ENCODE measurements at places on chromosomes 3 and 15. TPM values are rescaled to one million over a fixed set of nuclear protein-coding genes. Genes with fewer than 3 reads are reported as not detected.

DNA sequence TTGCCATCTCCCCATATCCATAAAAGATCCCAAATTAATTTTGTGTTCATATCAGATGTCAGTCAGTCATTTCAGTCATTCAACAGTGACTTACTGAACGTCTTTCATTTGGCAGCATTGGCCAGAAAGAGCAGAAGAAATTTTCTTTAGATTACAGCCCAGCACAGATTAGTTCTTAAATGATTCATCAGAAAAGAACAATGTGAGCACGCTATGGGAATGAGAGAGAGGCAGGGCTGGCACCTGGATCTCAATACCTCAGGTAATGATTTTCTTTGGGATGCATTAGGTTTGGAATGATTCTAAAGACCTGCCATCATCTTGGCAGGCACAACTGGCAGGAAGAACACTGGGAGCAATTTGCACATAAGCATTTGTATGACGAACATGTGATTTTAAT lies 41.6 kb downstream of the FBN1 start:
- DNase-seq, result no peak

- DNase-seq, result no peak
Measured at GRCh38 chr3:69058180-69058946, 6.2 kb upstream of the TMF1 start.

DNA sequence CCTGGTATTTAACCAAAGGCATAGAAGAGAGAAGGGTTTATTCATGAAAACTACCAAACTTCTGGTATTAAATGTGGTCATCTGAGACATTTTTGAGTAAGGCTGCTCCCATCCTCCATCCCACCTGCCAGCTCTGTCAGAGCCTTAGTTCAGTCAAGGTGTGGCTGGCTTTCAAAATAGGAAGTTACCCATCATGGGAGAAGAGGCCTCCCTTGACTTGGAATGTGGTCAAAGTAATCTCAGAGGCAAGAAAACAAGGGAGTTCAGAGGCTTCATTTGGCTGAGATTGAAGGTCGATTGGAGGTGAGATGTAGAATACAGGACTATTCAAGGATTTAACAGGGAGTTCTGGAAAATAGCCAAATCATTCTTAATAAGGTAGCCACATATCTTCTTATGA lies 540.4 kb upstream of the ARRDC4 start:
- no peak for DNase-seq

DNA sequence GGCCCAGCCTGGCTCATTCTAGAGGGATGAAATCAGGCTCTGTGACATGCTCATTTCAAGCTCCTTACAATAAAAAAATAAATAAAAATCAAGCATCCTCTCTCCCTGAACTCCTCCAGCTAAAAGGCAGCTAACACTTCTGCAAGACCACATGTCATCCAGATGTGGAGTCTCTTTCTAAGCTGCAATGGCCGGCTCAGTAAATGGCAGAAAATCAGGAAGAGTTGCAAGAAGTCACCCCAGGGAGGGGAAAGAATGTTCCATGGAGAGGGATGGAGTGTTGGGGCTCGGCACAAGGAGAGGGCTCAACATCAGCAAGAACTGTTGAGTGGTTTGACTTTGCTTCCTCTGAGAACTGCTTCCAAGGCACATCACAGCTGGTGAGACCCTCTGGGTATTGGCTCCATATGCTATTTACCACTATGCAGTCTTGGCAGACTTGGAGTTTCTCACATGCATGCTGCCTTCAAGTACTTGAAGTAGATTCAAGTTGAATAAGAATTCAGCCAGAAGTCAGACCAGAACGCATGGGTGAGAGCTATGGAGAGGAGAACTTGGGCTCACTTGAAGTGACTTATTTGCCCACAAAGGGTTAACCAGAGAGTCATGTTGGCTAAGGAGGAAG lies 689.0 kb downstream of the NTRK3 start:
- no peak for DNase-seq

GRCh38 chr15:28125673-28126651 lies 26.8 kb upstream of the OCA2 start:
- DNase-seq, result peak; percentile 53

DNA sequence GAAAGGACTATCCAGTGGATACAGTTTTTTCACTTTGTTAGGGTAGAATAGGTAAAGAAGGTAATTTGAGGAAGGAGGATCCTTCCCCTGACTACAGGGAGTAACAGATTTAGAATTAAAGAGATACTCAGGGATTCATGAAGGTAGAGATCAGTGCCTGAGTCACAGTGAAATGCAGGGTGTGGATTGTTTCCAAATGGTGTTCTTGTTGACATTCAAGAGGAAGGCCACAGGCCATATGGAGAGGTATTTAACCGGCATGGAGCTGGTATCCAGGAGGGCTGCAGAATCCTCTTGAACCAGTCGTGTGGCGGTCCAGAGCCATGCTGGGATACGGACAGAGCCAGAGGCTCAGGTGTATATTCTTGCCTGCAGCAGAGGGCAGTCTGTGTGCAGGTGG lies 28.2 kb downstream of the GYG1 start:
- no peak for DNase-seq

DNA sequence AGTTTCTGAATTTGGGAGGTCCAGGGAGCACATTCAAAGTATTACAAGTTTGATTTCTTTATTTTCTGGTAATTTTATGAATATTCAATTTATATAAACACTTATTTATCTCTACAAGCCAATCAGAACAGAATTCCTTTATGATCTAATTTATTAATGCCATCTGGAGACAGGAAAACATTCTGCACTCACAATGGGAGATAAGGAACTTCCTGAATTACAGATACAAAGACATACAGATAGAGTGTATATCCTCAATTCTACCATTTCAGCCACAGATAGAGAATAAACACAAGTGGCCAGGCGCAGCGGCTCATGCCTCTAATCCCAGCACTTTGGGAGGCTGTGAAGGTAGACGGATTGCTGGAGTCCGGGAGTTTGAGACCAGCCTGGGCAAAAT lies 86.0 kb downstream of the IQCH start:
- no peak for DNase-seq

DNA sequence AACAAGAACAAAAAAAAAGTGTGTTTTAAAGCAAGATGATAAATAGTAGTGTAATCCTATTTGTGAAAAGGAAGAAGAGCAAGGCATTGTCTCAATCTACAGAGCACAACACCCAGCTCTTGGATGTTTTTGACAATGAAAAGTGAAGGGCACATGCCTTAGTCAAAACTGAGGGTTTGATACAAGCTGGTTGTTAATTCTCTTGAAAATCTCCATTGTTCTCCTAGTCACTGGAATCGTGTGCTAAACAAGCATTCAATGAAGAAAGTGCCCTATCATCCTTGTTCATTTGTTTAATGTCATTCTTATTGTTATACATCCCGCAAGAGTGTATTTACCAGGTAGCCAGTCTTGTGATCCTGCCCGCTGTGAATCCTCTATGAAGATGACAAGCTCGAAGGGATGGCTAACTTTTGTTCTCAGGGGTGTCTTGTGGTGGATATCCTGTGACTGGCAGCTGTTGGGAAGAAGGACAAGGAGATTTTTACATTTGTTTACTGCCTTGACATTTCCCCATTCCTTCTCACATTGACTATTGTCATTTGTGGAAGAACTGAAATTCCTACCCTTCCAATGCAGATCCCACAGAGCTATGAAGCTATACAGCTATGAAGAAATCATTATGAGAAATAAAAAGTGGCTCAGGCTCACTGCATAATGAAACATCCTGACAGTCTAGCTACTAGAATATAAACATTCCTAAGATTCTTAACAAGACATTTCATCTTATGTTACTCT lies 175.9 kb downstream of the VGLL3 start:
- DNase-seq, result no peak

- no peak for DNase-seq
Measured at GRCh38 chr15:89421219-89421618, 75.2 kb downstream of the RHCG start.

- no peak for DNase-seq
Measured at GRCh38 chr3:195893516-195893915, 14.8 kb downstream of the TNK2 start.

DNA sequence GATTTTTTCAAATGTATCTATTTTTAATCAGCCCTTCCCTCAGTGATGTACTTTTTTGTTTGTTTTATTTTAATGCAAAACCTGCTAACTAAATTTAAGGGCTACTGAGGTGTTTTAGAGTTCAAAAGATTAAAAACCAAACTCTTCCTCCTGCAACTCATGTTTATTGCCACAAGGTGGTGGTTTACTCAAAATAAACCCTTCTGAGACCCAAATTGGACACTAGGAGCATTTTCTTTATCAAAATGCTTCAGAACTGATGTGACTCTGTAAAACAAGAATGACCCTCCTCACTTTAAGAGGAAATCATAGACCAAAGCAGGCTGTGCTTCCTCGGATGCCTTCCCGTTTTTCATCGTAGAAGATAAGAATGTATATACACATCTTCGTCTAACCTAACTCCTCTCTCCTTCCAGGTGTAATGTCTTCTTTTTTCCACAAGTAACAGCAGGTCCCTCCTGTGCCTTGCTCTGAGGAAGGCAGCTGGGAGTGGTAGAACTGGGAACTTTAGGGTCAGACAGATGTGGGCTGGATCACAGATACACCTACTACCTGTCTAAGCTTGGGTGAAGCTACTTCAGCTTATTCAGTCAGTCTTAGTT lies 2.9 kb upstream of the NME9 start:
- no peak for DNase-seq

DNA sequence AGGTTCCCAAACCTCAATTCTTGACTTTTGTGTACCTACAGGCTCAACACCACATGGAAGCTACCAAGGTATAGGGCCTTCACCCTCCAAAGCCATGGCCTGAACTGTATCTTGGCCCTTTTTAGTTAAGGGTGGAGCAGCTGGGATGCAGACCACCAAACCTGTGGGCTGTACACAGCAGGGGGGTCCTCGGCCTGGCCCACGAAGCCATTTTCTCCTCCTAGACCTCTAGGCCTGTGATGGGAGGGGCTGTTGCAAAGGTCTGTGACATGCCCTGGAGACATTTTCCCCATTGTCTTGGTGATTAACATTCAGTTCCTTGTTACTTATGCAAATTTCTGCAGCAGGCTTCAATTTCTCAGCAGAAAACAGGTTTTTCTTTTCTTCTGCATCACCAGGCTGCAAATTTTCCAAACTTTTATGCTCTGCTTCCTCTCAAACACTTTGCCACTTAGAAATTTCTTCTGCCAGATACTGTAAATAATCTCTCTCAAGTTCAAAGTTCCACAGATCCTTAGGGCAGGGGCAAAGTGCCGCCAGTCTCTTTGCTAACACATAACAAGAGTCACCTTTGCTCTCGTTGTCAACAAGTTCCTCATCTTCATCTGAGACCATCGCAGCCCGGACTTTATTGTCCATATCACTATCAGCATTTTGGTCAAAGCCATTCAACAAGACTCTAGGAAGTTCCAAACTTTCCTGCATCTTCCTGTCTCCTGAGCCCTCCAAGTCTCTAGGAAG lies 90.9 kb upstream of the PLXND1 start:
- DNase-seq, result no peak

GRCh38 chr15:78797951-78798350 lies 13.3 kb downstream of the ADAMTS7 start:
- DNase-seq, result no peak

GRCh38 chr15:80379693-80380092 lies 24.5 kb upstream of the ARNT2 start:
- no peak for DNase-seq

DNA sequence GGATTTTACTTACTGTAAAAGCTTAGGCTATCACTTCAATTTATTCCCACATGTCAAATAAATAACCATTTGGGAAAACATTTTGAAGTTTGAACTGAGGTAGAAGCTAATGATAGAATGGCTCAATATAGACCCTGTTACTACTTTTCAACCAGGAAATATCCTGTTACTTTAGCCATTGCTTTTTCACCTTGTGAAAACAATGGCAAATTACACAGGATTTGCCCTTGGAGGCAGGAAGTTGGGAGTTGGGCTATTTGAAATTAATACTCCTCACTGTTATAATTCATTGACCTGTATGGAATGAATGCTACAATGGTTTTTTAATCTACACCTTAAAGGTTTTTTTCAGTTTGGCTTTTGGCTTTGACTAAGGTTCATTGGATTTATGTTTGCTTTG lies 98.1 kb upstream of the UBE2E2 start:
- DNase-seq, result no peak

DNA sequence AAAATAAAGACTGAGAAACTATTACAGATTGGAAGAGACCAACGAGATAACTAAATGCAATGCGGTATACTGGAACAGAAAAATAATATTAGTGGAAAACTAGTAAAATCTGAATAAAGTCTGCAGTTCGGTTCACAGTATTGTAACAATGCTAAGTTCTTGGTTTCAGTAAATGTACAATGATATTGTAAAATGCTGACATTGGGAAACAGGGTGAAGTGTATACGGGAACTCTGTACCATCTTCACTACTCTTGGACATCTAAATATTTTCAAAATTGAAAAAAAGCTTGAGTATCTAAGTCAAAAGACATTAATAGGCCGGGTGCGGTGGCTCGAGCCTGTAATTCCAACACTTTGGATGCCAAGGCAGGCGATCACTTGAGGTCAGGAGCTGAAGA lies 120.9 kb upstream of the KCNMB2 start:
- DNase-seq, result no peak

Gene LXN
- 7.3 TPM for total RNA-seq

Gene FANCD2OS
- total RNA-seq, result not detected
